ENCODE measurements at places on chromosomes 3 and 15.

DNA sequence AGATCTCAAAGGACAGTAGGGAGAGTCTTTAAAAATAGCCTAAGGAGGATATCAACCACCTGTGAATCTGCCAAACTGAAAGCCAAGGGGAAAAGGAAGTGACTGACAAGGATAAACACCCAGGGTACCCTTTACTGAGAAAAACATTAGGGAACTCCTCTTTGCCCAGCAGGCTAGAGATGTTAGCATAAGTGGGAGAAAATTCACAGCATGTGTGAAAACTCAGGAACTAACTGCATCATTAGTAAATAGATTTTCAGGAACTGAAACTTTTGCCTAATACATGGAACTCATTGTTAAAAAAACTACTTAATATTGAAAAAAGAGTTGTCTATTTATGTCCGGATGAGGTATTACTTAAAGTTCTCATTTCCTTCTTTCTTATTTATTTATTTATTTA is 375.5 kb downstream of the NTRK3 start:
- no peak for DNase-seq

DNA sequence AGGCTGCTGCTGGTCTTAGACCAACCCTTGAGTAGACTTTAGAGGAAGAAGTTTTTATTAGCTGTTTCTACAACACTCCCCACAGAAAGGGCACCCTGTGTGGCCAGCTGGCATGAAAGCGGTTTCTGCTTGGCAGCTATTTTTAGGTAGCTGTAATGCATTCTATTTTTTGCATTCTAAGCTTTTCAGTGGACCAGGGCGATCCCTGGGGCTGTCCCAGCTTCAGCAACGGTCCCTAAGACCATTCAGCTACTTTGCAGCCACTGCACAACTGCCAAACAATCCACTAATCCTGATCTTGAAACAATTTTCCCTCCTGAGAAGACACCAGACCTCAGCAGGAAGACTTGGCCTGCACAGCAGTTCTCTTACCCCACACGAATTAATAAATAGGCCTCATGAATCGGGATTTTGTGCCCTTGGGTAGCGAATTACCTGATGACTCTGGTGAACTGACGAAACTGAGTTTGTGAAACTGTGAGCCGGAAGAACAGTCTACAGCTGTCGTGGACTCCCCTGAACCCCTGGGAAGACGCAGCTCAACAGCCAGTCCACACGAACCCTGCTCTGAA is 14.6 kb upstream of the TFRC start:
- no peak for DNase-seq

- no peak for DNase-seq
Measured at GRCh38 chr3:65660000-65660598, 378.6 kb downstream of the MAGI1 start.

DNA sequence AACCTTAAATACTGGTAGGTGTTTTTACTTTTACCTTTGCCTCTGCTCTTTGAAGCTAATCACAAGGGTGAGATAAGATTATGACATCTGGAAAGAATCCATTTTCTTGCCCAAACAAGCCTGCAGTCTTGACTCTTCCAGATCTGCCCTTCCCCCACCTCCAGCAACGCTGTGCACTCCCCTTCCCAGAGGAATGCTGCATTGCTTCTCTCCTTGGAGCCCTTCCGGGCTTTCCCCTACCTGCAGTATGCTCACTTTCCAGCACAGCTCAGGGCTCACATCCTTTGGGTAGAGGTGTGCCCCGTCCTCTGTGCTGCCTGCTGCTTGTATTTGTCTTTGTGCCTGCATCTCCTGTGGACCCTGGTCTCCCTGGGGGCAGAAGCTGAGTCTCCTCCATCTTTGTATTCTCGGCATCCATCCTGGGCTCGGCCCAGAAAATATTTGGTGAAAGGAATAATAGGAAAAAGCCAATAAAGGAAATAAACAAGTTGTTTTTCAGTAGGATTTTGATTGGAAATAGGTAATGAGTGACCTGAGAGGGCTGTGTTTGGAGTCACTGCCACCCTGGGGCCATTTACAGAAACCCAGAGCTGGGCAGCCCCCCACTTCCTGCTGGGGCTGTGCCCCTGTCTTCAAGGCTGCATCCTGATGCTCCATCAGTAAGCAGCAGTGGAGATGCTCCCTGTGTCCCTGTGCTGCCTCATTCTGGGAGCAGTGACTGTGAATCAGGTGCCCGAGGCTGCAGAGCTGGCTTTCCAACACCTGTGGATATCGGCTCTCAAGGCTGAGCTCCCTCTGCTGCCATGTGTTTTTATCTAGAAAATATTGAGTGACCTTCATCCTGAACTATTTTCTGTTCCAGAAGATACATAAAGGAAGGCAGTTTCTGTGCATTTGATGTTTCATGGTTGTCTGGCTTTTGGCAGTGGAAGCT is 117.5 kb downstream of the EEFSEC start:
- DNase-seq = no peak

DNA sequence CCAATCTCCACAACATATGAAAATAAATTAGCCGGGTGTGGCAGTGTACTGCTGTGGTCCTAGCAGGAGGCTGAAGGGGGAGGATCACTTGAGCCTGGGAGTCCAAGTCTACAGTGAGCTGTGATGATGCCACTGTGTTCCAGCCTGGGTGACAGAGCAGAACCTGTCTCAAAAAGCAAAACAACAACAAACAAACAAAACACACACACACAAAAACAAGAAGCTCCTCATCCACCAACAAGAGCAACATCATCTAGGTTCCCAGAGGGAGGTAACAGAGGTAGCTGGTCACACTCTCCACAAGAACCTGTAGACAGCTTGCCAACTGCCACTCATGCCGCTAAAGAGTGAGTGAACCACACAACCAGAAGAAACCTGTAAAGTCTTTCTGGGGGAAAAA is 34.8 kb downstream of the PTPN9 start:
- DNase-seq = no peak
